Naive B cell (primary cell): ENCODE measurements at places on chromosomes 4 and X. TPM values are rescaled to one million over a fixed set of nuclear protein-coding genes. Genes with fewer than 3 reads are reported as not detected.

BCORL1 gene
- polyA plus RNA-seq = 0.58 TPM

TMEM156 gene
- 212 TPM for polyA plus RNA-seq

SOD3 gene
- not detected for polyA plus RNA-seq

ARAP2 gene
- polyA plus RNA-seq = 28.1 TPM

CC2D2A gene
- not detected for polyA plus RNA-seq
